GM12878 (cell line): ENCODE measurements at places on chromosomes 6 and 20.

DNA sequence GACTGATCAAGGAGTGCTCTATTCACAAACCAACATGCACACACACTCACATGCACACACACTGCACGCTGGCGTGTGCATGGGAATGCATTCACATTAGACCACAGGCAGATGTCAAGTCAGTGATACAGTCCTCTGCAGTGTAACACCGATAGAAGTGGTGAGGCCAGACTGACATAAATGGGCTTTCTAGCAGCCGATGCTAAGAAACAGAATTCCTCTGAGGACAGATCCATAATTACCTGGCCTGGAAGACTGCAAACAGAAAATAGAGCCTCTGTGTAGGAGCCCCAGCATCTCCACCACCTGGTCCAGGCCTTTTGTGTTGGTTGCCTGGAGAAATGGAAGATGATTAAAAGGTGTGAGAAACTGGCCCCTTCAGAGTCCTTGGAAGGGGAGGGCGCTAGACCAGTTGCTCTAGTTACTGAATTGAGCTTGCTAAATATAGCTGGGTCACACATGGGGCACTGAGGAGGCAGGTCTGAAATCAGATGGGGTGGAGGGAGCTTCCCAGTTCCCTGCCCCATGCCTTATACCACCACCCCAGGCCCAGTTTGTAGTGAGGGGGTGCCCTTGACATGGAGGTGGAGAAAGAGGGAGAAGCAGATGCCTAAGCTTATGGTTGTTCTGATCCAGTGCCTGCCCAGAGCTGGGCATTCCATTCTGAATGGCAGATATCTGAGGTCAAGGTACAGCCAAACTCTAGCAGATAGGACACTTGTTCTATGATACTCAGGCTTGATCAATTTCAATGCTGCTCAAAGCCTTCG, 233.8 kb downstream of the LRFN2 start:
- no peak for DNase-seq

DNA sequence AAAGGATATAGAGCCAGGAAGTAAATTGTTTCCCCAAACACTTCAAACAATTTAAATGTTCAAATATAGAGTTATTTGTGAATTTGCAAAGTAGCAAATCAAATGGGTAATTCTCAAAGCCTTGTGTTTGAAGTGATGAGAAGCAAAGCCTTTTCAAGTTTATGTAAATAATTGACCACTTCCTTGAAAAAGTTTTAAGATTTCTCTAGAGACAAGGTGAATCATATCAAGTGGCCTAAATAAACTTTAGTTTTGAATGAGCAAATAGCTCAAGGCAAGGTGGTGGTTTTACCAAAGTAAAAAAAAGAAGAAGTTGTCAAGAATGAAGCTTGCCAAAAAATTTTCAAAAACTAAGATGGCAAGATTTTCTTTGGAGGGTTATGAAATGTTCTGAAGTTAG, 42.6 kb upstream of the IFNGR1 start:
- DNase-seq = peak; percentile 72

- DNase-seq = no peak
Observed at GRCh38 chr20:32439132-32439829, 81.2 kb downstream of the ASXL1 start.

DNA sequence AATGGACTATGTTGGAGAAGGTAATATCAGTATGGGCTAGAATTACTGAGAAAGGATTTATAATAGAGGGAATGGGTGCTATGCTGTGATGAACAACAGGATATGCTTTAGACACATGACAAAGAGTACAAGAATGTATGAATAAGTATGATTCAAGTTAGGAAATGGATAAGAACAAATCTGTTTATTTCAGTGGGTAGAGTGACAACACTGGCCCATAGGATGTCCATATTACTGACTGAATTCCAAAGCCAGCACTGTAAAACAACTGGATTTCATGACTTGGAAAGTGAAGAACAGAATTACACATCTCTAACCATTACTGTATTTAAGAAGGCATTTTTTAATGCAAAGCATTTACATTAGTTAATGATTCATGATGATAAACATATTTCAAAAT, 35.9 kb downstream of the EPM2A start:
- no peak for DNase-seq

- DNase-seq = no peak
Observed at GRCh38 chr6:135506270-135506997, 8.9 kb upstream of the AHI1 start.
